MV-4-11 (cell line): ENCODE measurements at places on chromosomes 1 and 21.

DNA sequence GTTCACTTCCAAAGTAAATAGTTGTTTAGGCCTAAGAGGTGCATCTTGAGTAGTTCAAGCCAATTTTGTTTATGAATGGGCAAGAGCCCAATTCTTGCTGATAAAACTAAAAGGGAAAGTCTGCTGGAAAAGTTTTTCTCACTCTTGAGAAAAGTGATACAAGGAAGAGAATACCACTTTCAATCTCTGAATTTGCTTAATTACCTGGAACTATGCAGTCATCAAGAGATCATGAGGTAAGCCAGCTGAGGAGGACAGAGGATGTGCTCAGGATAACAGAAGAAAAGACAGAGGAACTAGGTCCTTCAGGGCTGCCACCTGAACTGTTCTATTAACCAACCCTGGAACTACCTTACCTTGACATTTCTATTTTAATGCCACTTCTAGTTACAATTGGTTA, 42.2 kb downstream of the ILDR2 start:
- no peak for DNase-seq

DNA sequence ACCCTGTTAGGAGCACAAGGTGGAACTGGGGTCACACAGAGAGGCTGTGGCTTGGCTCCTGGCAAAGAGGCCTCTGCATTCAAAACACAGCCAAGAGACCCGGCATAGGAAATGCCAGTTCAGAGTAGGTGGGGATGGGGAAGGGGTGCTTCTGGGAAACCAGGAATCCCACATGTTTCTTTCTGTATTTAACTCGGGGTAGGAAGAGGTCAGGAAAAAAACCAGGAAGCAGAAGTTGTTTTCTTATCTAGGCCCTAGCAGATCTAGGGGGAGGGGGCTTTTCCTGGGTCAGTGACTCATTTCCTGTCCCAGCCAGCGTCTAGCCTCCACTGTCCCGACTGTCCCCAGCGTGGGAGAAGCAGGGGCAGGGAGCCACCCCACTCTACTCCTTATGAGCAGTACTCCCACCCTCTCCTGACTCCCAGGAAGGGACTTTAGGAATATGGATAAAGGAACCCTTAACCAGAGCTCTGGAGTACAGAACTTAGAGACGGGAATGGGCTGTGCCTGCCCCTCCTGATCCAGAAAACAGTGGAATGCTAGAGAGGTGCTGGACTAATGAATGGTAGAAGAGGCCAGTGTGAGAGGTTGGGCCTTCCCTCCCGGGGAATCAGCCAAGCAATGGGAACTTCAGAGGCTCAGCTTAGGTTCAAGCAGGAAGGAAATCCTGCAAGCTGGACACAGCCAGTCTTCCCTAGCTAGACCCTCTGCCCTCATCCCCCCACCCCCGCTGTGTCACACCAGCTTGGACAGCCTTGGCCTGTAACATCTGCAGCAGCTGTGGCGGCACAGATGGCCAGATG, 5.7 kb downstream of the FHL3 start:
- peak; percentile 79 for DNase-seq

DNA sequence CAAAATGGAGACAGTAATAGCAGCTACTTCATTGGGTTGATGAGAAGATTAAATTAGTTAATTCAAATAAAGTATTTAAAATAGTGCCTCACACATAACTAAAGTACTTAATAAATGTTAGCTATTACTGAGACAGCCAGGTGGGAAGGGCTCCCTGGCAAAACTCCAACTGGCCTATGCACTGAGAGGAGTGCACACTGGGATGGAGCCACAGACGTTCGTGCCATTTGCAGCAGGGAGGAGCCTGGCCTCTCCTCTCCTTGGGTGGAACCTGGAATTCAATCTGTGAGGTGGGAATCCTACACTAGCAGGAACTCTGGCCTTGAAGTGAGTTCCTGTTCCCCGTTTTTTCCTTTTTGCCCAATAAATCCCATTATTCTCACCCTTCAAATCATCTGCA, 28.1 kb downstream of the SLC5A9 start:
- DNase-seq: no peak

- peak; percentile 84 for DNase-seq
Observed at GRCh38 chr1:172588296-172589291, 55.6 kb downstream of the SUCO start.

- DNase-seq: no peak
Observed at GRCh38 chr1:23167353-23168078, 1.1 kb downstream of the LUZP1 start.

DNA sequence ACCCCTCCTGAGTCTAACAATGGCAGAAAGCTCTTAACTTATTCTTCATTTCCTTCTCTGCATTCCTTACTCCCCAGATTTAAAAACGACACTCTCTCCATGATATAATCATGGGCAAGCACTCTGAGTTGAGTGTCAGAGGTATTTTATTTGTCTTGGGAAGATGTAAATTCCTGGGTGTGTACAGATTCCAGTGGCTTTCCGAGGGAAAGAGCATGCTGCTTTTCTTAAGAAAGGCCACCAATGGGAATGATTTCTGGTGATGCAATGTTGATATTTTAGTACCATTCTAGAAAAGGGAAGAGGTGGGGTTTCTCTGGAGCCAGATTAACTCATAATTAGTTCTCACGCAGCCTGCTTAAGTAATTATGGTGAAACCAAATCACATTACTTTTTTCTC, 47.8 kb upstream of the BTG3 start:
- peak; percentile 74 for DNase-seq

DNA sequence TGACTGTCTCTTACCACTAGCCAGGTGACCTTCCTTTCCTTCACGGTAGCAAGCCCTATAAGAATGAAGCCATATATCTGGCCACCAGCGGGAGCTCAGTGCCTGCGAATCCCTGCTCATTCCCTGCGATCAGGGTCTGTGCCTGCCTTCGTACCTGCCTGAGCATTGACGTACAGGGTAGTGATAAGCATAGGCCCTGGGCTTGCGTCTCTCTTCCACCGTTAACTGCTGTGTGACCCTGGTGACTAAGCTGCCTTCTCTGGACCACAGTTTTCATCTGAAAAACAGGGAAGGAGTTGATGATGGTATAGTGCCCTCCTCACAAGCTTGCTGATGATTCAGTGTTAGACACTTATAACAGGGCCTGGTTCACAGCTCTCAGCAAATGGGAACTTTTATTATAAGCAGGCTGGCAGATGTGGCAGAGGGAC, 4.1 kb downstream of the ZC3H12A start:
- peak; percentile 74 for DNase-seq

DNA sequence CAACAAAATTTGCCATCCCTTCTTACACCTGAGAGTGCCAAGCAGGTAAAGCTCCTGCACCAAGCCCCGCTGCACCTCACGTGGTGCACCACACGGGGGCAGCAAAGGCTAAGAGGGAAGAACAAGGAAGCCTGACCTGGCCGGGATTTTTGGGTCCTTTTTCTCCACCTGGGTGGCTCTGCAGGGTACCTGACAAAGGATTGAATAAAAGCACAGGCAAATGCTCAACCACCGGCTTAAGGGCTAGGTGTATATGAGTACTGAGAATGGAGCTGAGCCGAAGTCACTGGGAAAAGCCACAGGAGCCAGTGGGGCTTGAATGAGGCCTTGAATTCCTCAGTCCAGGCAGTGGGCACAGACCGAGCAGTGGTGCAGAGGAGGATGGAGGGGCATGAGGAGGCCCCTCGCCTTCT, 36.4 kb downstream of the ZNF697 start:
- DNase-seq: peak; percentile 24

- DNase-seq: no peak
Observed at GRCh38 chr1:111867868-111868440, 112.3 kb downstream of the DDX20 start.

DNA sequence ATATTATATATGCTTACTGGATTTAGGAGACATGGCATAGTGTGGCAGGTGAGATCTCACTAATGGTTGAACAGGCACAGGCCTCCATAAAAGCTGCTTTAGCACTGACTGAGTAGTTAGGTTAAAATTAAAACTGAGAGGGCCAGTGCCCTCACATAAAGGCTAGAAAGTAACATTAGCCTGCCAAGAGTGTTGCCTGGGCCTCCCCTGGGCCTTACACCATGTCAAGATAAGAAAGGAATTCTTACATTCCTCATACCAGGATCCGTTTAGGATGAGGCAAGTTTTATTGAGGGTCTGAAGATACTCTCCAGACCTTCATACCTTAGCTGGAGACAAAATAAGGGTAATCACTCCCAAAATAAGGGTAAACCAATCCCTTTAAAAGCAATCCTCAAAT, 1011.8 kb downstream of the PLA2G4A start:
- DNase-seq: no peak

DNA sequence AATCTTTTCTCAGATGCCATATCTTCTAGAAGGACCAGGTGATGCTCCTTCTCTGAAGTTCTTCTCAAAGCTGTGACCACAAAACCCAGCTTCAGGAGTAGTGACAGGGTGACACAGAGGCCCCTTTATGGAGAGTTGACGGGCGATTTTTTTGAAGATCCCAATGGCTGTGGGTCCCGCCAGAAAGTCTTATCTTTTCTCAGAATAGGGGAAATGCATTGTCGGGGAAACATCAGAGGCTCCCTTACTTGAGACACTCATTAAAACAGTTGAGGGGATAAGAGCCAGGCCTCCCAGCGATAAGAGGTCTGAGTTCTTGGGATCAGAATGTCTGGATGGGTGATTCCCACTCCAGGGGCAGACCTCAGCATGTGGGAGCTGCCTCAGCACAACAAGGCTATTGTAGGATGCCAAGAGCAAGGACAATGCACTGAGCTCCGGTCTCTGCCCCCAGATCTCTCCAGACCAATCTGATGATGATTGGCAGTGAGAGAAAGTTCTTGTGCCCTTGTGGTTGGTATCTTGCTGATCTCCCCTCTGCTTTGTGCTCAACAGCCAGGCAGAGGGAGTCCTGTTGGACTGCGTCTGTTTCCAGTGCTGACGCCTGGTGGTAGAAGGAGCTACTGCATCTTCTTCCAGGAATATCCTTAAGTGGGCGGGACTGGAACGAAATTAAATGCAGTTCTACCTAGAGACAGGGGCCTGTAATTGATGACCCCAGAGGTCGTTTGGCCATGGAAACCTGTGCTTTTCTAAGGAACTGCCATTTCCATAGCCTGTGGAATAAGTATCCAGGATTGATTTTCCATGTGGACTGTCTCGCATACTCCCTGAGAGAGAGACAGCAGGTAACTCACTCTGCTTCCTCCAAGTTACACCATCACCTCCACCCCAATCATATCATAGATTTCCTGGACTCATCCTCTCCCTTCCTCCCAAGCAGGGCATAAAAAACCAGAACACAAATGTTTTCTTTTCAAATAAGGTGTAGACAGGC, 6.8 kb upstream of the ACKR1 start:
- DNase-seq: peak; percentile 36

GRCh38 chr1:211182746-211183145, 48.8 kb upstream of the KCNH1 start:
- DNase-seq: no peak

- DNase-seq: no peak
Observed at GRCh38 chr1:54328066-54328636, 78.0 kb downstream of the SSBP3 start.

DNA sequence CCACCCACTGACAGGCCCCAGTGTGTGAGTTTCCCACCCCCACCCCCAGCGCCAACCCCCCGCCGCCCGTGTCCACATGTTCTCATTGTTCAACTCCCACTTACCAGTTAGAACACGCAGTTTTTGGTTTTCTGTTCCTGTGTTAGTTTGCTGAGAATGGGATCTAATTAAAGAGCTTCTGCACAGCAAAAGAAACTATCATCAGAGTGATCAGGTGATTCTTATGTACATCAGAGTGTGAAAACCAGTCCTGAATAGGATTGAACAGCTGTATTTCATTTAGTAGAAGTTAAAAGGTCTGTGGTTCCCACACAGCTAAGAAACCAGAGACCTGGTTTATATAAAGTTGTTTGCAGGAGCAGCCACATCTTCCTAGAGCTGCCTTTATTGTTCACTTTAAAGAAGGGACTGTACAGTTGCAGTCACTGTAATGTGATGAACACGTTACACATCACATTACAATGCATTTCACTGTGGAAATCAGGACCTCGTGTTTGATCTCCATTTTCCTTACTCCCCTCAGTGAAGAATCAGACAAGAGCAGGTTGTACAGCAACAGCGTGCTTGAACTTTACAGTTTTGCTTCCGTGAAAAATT, 1.2 kb downstream of the GBP6 start:
- no peak for DNase-seq

GRCh38 chr1:191546803-191547202, 611.5 kb upstream of the RGS18 start:
- DNase-seq: no peak

DNA sequence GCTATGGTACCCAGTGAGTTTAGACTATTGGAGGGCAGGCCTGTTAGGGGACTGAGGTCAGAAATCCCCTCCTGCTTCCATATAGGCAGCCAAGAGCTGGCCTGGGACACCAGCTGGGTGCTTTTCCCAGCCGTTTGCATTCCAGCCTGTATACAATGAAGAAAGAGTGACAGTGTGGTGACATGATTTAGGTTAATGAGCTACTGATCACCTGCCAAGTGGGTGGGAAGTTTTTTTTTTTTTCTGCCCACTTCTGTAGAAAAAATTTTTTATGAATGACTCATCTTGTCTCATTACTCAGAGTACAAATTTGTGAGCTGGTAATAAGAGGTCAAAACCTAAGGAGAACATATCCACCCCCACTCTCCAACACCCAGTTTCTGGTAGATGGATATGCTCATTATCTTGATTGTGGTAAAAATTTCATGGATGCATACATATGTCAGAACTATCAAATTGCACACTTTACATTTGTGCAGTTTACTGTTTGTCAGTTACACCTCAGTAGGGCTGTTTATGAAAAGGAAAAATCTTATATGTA, 16.4 kb upstream of the CGN start:
- DNase-seq: no peak

- DNase-seq: peak; percentile 59
Observed at GRCh38 chr1:221435504-221435904, 306.4 kb downstream of the DUSP10 start.

DNA sequence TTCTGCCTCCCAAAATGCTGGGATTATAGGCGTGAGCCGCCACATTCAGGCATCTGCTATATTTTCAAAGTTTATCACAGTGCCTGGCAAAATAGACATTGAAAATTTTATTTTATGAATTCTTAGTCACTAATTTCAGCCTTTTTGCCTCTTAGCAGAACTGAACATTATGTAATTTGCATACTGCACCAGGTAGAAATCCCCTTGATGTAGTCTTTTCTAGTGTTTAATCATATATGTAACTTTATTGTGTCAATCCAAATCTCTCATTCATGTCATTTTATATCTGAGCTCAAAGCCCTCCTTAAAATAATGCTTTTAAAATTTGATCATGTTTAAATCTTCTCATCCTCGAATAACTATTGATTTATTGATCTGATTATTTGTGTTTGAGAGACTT, 19.2 kb downstream of the WDTC1 start:
- no peak for DNase-seq

- DNase-seq: no peak
Observed at GRCh38 chr1:205122489-205122882, 708 bp upstream of the RBBP5 start.
